ENCODE measurements at places on chromosomes 6 and 20.

DNA sequence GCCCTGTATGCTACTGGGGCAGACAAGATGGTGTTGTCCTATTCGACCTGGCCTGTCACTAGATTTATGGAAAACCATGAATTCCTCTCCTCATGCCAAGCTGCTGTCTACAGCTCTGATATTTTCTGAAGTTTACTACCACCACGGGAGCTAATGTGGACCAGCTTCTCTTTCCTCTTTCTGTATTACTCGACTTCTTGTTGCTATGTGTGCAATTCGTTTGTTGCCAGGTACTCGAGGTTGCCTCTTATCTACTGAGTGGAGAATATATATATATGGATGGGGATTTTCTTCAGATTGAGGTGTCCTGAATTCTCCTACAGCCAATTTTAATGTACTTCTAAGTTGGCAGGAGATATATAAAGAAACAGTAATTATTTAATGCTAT lies 34.7 kb downstream of the MAN1A1 start:
- DNase-seq, result no peak

- peak; percentile 15 for DNase-seq
Observed at GRCh38 chr6:137765059-137765458, 102.0 kb upstream of the TNFAIP3 start.

DNA sequence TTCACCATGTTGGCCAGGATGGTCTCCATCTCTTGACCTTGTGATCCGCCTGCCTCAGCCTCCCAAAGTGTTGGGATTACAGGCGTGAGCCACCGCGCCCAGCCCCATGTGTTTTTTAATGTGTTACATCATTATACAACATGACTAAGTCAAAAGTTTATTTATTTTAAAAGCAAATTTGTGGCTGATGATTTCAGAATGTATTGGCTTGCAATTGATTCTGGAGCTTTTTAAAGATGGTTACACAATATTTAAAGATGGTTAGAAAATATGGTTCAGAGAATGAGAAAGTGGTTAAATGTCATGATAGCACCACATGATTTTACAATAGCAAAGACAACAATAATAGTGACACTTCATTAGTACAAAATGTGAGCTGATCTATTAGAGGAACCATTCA lies 80.5 kb downstream of the SASH1 start:
- DNase-seq, result no peak

GRCh38 chr6:155108070-155108820 lies 113.1 kb downstream of the TIAM2 start:
- no peak for DNase-seq

GRCh38 chr6:138012682-138013081 lies 94.5 kb downstream of the PERP start:
- no peak for DNase-seq

DNA sequence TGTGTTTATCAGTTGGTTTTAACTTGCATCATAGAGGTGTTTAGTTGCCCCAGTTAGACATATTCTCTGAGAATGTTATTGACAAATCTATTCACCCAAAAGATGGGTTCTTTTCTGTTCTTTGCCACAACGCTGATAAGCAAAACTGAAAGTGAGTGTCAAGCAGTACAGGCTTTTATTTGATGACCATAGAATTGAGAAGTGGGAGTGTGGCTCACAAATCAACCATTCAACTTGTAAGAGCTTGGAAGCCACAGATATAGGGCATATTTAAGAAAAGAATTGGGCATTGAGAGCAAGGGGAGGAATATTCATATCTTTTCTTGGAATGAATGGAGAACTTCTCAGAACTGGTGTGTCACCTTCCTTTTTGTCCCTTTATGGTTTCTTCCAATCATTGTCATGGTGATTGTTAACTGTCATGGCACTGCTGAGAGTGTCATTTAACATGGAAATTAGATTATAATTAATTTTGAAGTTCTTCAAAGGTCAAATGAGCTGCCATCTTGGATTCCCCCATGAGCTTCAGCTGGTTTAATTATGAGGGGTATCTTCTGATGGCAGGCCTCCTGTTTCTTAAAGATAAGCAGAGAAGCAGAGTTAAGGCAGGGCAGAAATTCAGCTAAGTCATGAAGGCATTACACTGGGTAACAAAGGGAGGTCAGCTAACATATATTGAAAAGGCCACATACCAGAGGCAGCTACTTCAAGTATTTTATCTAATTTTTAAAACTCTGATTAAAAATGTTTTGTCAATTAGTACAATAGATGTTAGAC lies 254.0 kb upstream of the HTR1E start:
- DNase-seq, result no peak

- no peak for DNase-seq
Observed at GRCh38 chr6:139392794-139393193, 18.3 kb upstream of the CITED2 start.

DNA sequence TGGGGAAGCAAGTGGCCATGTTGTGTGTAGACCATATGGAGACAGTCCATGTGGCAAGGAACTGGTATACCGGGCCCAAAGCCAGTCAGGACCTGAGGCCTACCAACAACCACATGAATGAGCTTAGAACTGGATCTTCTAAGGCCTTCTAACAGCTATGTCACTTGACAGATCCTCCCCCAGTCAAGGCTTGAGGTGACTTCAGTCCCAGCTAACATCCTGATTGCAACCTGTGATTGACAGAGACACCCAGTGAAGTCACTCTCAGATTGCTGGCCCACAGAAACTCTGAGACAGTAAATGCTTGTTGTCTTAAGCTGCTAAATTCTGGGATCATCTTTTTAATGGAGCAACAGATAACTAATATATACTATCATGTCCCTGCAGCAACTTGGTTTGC lies 32.9 kb downstream of the AHI1 start:
- DNase-seq, result no peak

DNA sequence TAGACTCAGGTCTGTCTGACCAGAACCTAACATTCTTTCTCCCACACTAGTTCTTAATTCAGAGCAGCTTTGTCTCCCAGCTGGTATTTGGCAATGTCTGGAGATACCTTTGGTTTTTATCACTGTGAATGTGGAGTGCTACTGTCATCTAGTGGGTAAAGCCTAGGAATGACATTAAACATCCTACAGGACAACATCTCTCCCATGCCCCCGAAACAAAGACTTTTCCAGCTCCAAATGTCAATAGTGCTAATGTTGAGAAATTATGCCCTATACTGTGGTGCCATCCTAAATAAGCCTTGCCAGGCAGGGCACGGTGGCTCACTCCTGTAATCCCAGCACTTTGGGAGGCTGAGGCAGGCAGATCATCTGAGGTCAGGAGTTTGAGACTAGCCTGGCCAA lies 4.2 kb upstream of the TTPAL start:
- DNase-seq, result peak; percentile 51
